Esophagus squamous epithelium (tissue), 5 donors: ENCODE measurements at places on chromosomes 2 and 18.

DNA sequence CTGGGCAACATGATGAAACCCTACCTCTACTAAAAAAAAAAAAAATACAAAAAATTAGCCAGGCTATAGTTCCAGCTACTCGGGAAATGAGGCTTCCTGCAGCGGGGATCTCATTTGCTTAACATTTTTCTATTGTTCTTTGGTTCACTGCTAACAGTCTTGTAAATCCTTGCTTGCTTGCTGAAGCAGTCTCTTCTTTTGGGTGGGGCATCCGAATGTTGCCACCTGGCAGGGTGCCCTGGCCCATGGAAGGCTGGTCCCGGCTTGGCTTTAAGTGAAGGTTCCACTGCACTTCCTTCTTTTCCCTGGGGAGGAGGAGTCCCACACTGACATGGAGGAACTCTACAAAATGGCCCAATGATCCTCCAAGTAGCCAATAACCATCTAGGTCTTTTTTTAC, 6.0 kb upstream of the ANKRD29 start:
- DNase-seq, result no peak

DNA sequence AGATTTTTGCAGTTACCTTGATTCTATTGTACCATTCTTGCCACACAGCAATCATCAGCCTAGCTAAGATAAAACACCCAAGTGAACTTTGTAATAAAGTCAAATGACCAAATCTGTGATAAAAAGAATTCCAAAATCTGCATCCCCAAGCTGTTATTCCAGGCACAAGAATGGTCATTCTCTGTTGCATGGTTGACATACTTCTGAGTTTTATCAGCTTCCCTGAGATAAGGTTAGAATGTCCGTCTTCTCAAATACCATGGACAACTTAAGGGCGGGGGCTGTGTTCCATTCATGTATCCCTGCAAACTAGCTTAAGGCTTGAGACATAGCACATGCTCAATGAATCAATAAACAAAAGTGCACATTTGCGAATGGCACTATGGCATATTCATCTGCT, 8.1 kb upstream of the BMP10 start:
- no peak for DNase-seq

GRCh38 chr2:70160545-70160944, 30.3 kb downstream of the C2orf42 start:
- DNase-seq, result no peak

GRCh38 chr2:163493359-163494298, 242.2 kb downstream of the FIGN start:
- no peak for DNase-seq

- DNase-seq, result no peak
Measured at GRCh38 chr18:70461323-70462077, 172.7 kb downstream of the SOCS6 start.

DNA sequence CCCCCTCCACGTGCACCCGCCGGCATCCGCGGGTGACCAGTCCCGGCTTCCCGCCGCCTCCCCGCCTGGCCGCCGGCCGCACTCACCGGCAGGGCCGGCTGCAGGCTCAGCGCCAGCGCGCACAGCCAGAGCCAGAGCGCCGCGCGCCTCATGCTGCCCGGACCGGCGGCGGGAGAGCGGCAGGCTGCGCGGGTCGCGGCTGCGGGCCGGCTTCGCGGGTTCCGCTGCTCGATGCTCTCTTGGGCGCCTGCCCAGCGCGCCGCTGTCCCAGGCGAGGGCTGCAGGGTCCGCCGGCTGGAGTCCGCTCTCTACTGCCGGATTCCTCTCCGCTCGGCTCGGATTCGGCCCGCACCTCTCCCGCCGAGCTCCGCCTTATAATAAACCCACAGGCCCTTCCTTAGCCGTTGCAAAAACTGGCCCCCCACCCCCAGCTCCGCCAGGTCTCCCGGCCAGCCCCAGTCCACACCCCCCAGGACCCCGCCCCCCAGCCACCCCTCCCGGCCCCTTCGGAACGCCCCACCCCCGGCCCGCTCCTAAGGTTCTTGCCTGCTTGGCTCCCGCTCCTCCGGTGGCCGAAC, at the start of gene SDC1:
TSS of gene SDC1 (minus strand) at position 415 of the 578 bp plus-strand sequence. CDS start at position 152, 263 bp downstream.
- DNase-seq, result no peak

DNA sequence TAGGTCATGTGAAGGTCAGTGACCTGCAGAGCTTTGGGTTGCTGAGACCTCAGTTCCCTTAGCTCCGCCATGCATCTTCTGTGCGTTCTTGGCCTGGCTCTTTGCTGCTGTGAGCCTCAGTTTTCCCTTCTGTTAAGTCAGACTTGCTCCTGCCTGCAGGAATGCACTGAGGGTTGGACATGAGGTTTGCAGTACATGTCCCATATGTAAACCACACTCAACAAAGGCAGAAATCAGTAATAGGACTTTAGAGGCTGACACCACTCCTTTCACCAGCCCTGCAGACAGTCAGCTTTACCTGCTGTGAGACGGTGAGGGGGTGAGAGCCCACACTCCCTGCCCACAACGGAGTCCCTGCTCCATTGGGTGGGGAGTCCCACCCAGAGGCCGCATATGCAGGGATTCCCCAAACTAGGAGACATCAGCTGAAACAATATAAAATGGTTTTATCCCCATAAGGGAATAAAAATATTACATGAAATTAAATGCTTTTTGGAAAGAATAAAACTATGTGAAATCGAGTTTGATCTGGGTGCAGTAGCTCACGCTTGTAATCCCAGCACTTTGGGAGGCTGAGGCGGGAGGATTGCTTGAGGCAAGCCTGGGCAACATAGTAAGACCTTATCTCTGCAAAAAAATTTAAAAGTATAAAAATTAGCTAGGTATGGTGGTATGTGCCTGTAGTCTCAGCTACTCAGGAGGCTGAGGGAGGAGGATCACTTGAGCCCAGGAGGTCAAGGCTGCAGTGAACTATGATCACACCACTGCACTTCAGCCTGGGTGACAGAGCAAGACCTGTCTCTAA, 55.1 kb downstream of the MYO7B start:
- no peak for DNase-seq

DNA sequence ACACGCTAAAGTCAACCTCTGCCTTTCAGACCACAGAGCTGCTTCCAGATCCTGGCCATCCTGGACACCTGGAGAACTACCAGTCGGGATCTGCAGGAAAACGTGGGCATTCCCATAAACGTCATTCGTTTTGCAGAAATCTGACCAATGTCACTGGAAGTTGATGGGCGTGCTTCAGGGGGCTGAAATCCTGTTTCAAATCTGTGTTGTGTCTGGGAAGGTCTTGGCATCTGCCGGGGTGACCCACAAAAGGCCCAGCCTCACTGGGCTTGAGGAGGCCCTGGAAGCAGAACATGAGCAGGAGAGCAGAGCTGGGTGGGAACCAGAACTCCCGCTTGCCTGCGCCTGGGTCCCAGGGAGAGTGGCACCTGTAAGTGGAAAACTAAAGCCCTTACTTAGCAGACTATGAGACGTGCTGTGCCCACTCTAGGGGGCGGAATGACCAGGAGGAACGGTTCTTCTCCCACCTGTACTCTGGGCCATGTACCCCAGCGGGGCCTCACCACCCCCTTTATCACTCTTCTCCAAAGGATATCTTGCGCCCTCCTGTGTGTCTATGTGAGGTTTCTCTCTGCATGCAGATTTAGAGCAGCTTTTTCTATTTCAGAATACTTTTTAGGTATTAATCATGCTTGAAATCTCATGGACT, 200.9 kb downstream of the FAM210A start:
- DNase-seq, result no peak

DNA sequence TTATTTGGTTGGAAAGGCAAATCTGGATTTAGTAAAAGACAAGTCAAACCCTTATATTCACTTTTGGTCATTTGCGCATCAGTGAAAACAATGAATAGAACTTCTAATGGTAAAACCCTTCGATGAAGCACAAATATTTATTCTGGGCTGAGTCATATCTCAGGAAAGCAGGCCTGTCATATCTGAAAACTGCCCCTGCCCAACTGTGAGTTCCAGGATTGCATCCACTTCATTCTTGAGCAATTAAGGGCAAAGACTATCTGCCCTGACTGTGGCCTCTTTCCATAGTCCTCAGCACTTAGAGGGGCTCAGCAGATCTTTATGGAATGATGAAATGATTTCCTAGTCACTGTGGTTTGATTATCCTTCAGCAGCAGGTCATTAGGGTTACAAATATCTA, 795.2 kb upstream of the ID2 start:
- no peak for DNase-seq

GRCh38 chr18:30748541-30748940, 294.0 kb downstream of the DSC3 start:
- DNase-seq, result no peak

DNA sequence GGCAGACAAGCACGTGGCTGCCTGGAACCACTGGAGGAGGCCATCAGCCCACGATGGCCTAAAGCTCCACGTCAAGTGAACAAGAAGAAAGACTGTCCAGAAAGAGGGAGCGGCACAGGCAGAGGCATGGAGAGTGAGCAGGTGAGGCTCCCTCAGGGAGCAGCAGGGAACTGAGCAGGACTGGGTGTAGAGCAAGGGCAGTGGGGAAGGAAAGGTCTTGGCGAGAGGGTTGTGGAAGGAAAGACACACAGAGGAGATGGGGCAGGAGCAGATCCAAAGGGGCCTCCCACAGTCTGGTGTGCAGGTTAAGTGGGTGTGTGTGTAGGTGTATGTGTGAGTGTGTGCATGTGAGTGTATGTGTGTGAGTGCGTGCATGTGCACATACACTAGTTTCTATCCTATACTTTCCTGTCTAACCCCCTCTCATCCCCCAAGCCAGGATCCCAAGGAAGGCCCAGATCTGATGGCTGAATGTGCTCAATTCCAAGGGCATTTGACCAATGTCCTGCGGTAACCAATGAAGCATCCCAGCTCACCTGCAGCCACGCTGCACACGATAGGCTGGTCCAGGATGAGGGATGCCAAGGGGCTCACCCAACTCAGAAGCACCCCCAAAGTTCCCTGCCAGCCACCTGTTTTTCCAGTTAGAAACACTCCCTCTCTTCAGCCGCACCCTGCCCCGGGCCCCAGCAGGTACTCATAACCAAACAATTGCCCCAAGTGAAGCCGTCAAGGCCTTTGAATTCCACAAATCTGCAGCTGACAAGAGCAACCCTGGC, 262.5 kb upstream of the RAB6C start:
- DNase-seq, result no peak

- no peak for DNase-seq
Measured at GRCh38 chr2:24382363-24383073, 22.2 kb upstream of the ITSN2 start.

DNA sequence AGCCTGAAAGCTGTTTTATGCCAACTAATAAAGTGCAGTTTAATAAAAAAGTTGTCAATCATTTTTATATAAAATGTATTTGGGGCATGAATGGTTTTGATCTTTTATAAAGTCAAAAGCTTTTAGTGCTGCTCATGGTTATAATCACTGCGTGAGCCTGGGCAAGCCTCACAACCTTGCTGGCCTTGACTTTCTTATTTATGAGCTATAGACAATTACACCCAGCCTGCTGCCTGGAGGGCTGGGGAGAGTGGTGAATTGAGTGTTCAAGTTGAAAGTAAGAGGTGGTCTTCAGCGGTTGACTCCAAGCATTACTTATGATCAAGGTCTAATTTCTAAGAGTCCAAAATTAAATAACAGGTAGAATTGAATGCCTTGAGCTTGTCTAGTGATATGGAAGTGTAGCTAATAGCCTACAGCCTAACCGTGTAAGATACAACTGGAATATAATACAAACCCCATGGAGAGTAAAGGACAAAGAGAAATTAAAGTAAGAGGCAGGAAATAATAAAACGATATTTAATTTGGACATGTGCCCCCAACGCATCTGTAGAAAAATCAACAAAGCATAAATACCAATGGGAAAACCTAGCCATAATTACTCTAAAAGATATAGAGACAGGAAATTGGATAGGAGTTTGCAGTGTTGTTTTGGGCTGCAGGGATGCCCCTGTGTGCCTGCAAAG, 106.0 kb upstream of the CYP1B1 start:
- DNase-seq, result no peak

- DNase-seq, result no peak
Measured at GRCh38 chr2:127810156-127810618, 784 bp downstream of the WDR33 start.

DNA sequence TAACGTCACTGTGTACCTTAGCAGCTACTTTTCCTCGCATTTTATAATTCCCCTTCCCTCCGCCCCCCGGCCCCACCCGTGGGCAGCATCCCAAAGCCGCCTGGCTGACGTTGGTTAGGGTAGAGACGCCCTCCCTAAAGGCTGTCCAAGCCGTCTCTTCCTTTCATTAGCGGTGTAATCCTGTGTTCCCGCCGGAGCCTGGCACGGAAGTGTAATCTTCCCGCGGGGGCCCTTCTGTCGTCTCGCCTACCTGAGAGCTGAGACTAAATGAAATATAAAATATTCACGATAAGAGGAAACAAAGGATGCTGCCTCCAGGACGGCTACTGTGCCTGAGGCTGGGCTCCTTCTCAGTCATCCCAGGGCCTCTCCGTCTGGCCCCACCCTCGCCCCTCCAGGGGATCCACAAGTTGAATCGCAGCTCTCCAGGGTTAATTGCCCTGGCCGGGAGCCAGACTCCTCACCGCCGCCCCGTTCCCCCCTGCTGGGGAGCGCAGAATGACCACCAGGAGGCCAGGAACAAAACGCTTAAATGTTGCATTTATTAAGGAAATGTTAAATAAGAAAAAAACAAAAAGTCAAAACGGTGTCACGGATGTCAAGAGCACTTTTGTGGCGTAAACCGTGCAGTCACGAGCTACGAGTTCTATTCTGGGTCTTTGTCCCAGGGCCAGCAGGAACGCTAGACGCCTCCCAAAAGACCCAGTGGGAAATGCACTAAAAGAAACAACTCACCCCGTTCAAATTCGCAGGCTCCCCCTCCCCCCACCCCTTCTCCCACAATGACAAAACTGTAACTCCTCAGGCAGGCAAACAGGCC, 1.5 kb downstream of the RPRM start:
- DNase-seq, result no peak

DNA sequence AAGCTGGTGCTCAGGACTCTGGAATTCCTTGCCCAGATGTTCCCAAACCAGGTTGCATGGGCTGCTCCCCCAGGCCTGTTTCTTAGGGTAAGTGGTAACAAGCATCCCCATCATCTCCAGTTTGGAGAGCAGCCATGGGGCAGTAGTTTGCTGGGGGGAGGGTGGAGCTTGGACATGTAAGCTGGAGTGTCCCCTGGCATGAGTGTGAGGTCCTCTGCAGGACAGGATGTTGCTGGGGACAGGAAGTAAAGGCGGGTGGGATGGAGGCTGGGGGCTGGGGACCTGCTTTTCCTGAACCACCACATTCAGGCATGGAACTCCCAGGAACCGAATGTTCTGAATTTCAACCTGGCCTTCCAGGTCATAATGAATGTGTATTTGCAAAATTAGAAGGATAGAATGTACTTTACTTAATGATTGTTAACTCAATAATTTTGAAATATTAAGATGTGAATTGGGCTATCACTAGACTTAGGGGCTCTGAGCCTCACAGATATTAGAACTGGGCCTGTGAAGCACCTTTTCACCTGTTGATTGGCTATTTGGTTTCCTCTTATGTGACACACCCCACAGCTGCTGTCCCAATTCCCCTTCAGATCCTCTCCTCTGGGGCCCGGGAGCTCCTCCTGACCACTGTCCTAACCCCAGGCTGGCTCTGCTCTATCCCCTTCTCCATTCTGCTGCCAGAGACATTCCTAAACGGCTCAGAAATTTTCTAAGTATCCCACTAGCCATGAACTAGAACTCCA, 66.4 kb upstream of the EPAS1 start:
- no peak for DNase-seq
